NCI-H1092 (cell line): ENCODE measurements at places on chromosomes 2 and 18.

DNA sequence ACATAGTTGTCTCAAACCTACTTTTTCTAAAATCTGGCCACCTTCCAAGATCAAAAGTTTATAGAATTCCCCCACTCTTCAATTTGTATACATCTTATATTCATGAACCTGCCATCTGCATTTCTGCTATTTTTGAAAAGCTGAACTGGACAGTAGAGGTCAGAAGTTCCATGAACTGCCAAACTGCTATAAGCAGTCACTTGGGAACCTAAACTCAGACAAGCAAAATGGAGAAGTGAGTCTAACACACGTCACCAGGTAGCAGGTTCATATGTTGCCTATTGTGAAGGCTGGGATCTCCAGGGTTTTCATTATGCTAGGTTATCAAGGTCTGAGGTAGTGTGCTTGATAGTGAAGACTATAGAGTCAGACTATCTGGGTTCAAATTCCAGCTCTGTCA, 2.0 kb upstream of the MYO1B start:
- no peak for DNase-seq

- DNase-seq, result no peak
Observed at GRCh38 chr2:184551626-184552025, 46.7 kb upstream of the ZNF804A start.

- no peak for DNase-seq
Observed at GRCh38 chr18:44624052-44624451, 56.6 kb upstream of the SETBP1 start.

GRCh38 chr2:126303113-126303512, 352.8 kb upstream of the GYPC start:
- DNase-seq, result no peak

GRCh38 chr2:8918412-8918811, 81.0 kb upstream of the KIDINS220 start:
- no peak for DNase-seq

DNA sequence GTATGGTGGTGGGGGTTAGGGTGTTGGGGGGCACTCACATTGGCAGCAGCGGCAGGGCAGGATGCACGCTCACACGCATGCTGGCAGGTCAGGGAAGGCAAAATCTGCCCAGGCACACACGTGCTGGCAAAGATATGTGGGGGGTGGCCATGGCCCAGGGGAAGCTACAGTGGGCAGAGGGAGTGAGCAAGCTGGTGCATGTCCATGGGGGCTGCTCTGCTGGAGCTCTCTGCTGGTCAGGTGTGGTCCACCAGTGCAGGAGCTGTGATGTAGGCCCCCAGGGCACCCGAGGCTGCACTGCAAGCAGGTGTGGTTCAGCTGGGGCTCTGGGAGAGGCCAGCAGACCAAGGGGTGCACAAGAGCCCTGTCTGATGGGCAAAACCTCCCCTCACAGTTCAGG, 491.5 kb upstream of the TNP1 start:
- no peak for DNase-seq

DNA sequence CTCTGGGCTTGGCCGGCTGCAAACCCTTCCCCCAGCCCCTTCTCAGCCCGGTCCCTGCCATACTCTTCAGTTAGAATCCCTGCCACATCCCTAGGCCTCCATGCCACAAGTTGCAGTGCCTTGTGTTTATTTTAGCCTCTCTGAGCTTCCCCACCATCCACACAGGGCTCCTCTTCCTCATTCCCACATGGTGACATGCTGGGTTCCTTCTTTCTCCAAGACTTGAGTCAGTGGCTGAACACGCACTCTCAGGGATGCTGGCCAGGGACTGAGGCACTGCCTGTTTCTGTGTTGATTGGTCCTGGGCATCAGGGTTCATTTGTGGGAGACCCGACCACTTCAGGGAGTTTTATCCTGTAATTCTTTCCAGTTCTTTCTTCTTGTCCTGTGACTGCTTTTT, 56.3 kb downstream of the KCNS3 start:
- no peak for DNase-seq

- DNase-seq, result no peak
Observed at GRCh38 chr2:131036269-131036668, 57.0 kb downstream of the FAM168B start.
